ENCODE measurements at places on chromosomes 3 and 15.

GRCh38 chr15:85748176-85748575, 46.5 kb downstream of the KLHL25 start:
- no peak for DNase-seq

- DNase-seq: no peak
Measured at GRCh38 chr3:121330118-121330517, 215.7 kb downstream of the POLQ start.

- no peak for DNase-seq
Measured at GRCh38 chr15:34786206-34786605, 9.1 kb downstream of the ACTC1 start.

DNA sequence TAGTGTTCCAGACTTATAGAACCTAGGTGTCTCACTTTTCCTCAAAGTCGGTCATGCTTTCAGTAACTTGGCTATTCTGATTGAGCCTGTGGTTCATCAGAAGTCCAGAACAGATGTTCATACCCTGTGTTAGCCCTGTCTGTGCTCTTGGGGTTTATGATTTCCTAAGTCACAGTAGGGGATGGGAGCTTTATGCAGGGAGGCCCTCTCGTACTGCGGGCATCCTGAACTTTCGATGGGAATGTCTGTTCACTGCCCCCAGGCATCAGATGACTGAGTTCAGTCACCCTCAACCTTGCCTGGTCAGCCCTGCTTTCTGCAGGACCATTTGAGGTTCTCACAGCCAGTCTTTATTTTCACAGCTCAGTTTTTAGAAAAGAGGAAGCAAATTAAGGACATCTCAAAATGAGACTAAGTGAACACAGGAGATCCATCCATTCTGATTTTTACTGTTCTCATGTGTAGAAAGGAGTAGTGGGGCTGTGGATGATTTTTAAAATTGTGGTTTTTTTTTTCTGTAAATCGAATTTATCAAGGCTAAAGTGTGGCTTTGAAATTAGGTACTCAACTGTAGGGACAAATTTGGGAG, 71.3 kb downstream of the CMTM8 start:
- no peak for DNase-seq

DNA sequence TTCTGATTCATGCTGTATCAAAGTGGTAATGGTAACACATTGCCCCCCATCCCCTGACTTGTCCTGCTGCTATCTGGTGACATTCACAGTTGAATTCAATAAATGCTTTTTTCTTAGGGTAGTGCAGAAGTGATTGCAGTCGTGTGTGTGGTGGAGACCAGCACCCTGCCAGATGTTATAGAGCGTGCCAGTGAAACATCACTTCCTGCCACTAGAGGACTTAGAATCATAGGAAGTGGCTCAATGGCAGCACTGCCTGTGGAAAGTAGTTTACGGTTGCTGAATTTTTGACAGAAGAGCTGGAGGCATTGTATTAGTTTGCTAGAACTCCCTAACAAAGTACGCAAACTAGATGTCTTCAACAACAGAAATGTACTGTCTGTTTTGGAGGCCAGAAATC, 37.4 kb upstream of the P2RY12 start:
- DNase-seq: no peak

DNA sequence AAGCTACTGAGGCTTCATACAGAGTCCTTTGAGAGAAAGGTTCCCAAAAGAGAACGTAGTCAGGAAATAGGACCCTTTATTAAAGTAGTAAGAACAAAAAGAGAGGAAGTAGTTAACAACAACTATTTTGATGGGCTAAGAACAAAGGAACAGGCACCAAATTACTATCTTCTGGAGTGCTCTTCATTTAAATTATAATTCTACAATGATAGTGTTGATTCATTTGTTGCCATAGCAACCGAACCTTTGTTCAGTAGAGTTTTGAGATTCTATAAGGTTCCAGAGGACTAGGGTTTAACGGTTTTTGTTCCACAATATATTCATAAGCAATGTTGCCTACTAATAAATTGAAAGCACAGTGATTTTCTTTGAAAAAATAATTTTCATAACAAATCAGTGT, 78.8 kb downstream of the CMSS1 start:
- no peak for DNase-seq

GRCh38 chr3:50428007-50428633, 68.8 kb upstream of the TMEM115 start:
- DNase-seq: no peak

DNA sequence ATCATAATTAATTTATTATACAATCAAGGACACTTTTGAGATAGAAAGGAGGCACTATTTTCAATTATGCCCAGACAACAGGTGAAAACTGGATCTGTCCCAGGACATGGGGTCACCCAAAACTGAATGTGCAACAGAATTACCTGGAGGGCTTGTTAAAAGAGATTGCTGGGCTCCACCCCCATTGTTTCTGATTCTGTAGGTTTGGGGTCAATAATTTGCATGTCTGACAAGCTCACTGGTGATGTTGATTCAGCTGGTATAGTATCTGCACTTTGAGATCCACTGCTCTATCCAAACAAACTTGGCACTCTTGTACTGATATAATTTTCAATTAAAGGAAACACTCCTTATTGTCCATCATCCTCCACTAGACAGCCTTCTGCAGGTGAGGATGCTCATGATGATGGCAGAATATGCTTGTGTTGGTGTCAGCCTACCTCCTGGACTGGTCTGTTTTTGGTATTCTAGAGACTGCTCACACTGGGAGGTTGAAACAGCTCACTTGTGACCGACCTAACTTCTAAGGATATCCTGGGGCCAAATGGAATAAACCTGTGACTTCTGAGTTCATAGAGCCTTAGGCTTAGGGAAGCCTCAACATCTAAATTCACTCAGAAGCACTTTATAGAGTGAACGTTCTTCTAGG, 2.2 kb downstream of the P2RY14 start:
- no peak for DNase-seq

GRCh38 chr15:63371297-63371918, 10.2 kb downstream of the CA12 start:
- DNase-seq: no peak

GRCh38 chr3:101888653-101889052, 39.3 kb downstream of the NFKBIZ start:
- DNase-seq: no peak

- DNase-seq: no peak
Measured at GRCh38 chr15:76208084-76208785, 103.0 kb downstream of the ETFA start.

DNA sequence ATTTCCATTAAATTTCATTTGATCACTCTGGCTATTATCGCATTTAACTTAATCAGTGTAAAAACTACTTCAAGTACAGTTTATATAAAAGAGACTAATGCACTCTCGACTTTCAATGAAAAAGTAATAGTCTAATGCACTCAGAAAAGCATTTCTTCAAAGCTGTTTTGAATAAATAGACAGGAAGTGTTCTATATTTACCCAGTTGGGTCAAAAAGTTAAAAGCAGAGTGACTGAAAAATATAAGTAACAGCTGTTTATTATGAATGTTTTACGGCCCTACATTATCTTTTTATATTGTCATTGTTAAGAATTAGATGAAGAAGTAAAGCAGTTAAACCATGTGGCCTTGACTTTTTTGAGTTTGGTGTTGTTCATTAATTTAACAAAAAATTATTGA, 391.8 kb downstream of the ZPLD1 start:
- DNase-seq: no peak
